HL-60 (cell line): ENCODE measurements at places on chromosomes 3 and 15.

GRCh38 chr15:51202783-51203182, 108.1 kb upstream of the TNFAIP8L3 start:
- DNase-seq = peak; percentile 47

- no peak for DNase-seq
These were observed 121.2 kb upstream of the RASGRP1 start for GRCh38 chr15:38685686-38686339.

GRCh38 chr3:5791558-5791957, 604.1 kb downstream of the EDEM1 start:
- DNase-seq = no peak

DNA sequence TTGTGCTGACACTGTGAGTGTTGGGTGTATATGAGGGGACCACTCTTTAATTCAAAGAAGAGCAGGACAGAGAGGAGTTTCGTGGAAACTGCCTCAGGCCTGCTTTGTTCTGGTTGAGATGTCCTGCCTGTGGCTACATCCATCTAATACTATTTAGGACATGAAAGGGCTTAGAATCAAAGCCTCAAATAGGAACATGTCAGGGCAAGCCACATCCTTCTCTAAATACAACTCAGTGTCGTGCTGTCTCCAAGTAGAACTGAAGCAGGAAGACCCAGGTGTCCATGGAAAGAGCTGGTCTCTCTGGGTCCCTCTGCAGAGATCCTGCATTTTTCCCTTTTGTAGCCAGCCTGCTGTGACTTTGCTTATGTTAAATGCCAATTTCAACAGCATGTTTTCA, 156.2 kb upstream of the UMPS start:
- no peak for DNase-seq

GRCh38 chr3:155270485-155271342, 22.8 kb downstream of the STRIT1 start:
- DNase-seq = no peak

DNA sequence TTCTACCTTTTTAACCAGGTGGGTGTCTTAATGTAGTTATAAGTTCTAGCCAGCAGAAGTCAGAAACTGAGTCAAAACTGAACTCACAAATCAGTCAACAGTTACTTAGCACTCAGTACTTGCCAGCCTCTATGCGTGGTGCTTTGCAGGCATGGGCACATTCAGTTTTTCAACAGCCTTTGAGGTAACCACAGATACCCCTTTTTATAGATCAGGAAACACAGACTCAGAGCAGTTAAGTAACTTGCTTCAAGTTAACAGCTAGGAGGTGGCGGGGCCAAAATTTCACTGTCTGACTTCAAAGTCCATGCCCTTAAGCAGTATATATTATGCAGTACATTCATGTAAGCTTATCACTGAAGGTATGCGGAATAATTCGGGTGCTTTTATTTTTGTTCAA, 139.4 kb downstream of the FHIT start:
- DNase-seq = no peak
